ENCODE measurements at places on chromosomes 16 and 17. TPM values are rescaled to one million over a fixed set of nuclear protein-coding genes. Genes with fewer than 3 reads are reported as not detected.
A peak's percentile ranks its signal among the peaks of the same experiment; 100 is the strongest.

The CA7 gene
- total RNA-seq, result not detected

The FOXN1 gene
- not detected for total RNA-seq

The FAAP100 gene
- 31.7 TPM for total RNA-seq

The PRDM7 gene
- not detected for total RNA-seq

GRCh38 chr17:28141773-28142172, 99.3 kb downstream of the NLK start:
- no peak for DNase-seq

- DNase-seq, result no peak
Measured at GRCh38 chr17:81449351-81449750, 54.1 kb downstream of the BAHCC1 start.

- peak; percentile 73 for DNase-seq
Measured at GRCh38 chr16:68074850-68075555, 10.2 kb upstream of the NFATC3 start.

- DNase-seq, result no peak
Measured at GRCh38 chr16:86928523-86929011, 350.2 kb downstream of the FOXL1 start.

DNA sequence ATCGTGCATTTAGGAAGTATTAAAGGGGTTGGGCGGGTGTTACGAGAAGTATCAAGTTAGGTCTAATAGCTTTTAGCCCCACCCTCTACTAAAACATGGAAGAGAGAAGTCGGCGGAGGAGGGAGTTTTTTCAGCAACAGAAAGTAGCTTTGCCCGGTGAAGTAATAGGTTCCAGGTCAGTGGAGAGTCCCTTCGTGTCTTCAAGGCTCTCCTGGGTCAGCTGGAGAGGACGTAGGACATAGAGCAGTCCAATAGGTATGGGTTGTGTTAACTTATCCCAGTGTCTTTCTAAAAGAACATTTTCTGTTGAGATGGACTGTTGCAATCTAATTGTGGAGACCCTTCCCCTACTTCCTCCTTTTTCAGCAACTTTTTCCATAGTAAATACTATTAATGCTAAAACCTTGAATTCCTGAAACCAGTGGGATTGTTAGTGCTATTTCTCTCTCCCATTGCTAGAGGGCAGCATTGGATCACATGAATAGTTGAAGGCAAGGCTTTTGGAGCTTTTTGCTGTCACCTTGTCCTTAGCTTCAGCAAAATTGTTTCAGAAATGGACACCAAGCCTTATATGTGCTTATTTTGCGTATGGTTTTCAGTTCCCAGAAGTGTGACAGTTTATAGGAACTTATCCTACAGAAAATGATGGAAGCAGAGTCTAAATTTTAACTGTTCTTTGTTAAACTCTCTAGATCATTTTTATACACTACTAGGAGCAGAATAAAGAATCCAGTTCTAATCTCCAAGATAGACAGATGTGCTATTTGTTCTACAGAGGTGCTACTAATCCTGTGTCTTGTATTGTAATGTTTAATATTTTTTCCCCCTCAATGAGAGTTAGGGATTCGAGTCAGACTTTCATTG, 38.4 kb downstream of the UTP18 start:
- DNase-seq, result no peak

DNA sequence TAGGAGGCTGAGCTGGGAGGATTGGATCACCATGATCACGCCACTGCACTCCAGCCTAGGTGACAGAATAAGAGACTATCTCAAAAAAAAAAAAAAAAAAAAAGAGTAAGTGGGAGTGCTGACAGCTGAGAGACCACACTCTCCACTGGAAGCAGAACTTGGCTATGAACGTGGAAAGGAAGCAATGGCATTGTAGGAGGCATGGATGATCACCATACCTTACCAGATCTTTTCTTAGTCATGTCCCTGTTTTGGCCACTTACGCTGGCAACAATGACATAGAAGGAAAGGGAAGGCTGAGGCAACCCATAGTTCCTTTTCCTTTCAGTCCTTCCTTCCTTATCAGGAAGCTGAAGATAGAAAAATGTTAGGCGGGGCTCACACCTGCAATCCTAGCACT, 3.7 kb upstream of the ATP1B2 start:
- no peak for DNase-seq

DNA sequence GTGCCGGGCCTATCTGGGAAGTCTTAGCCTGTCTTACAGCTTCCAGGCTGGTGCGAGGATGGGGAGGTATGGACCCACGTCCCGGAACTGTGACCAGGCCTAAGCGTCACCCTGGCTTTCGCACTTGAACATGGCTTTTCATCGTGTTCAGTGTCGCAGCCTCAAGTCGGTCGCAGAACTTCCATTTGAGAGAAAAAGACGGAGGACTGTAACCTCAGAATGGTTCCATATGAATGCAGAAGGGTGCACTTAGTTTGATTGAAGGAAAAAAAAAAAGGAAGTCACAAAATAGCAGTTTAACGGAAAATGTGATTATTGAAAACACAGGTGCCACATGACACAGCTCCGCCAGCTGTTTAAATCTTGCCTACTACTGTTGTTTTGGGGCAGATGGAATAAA, 30.2 kb upstream of the JPT2 start:
- DNase-seq, result no peak

All from T-cell (primary cell).